Activated CD4-positive, alpha-beta memory T cell treated with anti-CD3 and anti-CD28 coated beads, Interleukin-2, amount 10 ng/mL, durations not matched to agents 7 days and 5 days (primary cell): ENCODE measurements at places on chromosomes 3 and 15. TPM values are rescaled to one million over a fixed set of nuclear protein-coding genes. Genes with fewer than 3 reads are reported as not detected.
A peak's percentile ranks its signal among the peaks of the same experiment; 100 is the strongest.

DNA sequence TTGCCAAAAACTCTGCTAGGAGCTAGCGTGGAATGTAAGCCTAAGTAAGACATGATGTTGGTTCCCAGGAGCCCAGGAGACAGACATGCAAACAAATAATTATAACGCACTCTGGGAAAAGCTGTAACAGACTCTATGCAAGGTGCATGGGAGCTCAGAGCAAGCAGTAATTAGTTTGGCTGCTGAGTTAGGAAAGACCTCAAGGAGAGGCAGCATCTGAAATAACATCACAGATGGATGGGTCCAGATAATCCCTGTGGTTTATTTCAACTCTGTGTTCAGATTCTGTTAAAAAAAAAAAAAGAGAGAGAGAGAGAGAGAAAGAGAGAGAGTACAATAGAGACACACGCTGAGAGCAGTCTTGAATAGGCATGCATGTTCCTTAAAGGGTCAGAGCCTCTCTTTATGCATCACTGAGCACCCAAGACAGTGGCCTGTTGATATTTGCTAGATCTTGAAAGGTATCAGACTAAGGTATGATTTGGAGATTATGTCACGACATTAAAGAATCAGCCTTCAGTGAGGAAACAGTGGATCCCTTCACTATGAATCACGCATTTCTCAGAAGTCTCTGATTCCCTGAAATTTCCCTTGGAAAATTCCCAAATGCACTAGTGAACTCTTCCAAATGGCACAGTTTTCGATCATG is 124.4 kb upstream of the LIPC start:
- no peak for DNase-seq

DNA sequence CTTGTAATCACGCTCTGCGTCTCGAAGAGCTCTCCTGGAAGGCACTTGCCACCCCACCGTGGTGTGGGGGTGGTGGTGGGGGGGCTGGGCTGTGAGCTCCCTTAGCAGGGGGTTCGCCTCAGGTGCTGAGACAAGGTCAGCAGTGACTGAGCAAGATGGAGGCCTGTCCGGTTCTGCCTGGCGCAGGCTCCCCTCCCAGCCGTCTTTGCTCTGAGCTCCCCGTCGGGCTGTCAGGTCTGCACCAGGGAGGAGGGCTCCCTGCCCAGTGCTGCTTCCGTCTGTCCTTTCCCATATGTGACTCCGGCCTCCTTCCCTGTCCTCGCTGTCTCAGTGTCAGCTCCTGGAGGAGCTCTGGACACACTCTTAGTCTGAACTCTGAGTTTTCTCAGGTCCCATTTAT is 80.0 kb downstream of the PLXNA1 start:
- no peak for DNase-seq

GRCh38 chr15:57256939-57257338 is 119.4 kb upstream of the CGNL1 start:
- DNase-seq: no peak

DNA sequence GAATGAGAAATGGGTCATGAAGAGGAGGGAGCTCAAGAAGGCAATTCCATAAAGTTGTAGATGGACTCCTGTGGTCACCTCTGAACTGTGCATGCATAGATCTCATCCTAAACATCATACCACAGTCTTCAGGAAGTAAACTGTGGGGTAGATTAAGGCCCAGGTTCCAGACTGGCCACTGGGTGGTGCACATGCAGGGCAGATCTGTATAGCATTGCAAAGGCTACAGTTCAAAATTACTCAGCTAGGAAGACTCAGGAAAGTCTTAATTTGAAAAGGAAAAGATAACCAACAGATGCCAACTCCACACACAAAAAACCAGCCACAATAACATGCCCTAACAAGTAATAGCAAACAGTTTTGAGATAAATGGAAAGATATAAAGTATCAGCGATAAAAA is 20.3 kb downstream of the KY start:
- peak; percentile 5 for DNase-seq

DNA sequence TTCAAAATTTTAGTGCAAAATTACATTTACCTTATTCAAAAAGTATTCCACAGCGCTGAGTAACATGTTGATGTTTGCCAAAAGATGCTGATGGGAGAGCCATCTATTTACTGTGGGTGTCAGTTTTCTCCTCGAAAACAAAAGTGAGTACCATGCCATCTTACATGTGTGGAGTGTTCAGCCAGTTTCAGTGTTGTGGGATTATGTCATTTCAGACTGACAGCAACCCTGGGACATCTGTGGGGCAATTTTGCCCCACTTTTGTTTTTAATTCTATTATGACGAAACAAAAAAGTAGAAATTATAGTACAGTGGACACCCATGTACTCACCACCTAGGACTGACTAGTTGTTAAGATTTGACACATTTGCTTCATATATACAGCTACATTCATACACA is 19.6 kb downstream of the SLCO3A1 start:
- DNase-seq: no peak

- DNase-seq: no peak
These were observed 447.3 kb upstream of the ARHGEF26 start for GRCh38 chr3:153673853-153674252.

DNA sequence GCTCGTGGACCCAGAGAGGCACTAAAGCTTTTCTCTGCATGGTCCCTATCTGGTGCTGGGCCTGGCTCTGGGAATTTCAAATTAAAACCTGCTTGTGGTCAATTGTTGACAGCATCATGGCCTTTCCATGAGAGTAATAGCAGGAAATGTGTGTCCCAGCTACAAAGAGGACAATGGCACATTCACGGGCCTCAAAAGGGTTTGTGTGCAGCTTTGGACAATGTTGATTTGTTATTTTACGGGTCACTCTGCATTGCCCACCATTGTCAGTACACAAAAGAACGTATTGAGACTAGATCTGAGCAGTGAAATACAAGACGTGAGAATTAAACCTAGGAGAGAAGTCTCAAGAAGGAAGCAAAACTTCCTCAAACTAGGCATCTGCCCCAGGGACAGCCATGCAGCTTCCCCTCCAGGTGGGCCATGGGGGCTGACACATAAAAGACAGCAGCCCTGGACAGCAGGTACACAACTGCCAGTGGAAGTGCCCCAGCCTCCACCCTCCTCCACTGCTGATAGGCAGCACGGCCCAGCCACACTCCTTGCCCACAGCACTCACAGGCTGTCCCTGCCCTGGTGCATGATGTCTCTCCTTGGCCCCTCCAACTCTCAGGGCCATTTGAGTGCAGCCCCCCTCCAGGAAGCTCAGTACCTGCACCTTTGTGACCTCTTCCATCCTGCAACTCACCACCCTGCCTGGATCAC is 15.9 kb upstream of the LTF start:
- DNase-seq: no peak

DNA sequence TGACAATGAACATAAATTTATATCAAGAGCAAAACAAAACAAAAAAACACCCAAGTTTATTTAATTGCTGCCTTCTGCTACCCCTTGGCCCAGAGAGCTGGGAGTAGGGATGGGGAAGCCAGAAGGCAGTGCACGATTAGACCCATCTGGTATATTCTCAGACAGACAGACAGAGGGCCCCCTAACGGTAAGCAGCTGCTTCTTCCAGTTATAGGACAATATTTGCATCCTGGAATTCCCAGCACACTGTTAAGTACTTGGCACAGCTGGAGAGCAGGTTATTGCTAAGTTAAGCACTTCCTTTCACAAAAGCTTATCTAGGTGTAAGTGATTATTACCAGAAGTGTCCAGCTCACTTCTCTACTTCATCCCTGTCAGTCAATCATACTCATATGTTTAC is 39.3 kb downstream of the C2CD4B start:
- no peak for DNase-seq

GRCh38 chr3:47399531-47400270 is 18.9 kb downstream of the PTPN23 start:
- DNase-seq: no peak

GRCh38 chr3:134685929-134686802 is 35.3 kb upstream of the KY start:
- no peak for DNase-seq

DNA sequence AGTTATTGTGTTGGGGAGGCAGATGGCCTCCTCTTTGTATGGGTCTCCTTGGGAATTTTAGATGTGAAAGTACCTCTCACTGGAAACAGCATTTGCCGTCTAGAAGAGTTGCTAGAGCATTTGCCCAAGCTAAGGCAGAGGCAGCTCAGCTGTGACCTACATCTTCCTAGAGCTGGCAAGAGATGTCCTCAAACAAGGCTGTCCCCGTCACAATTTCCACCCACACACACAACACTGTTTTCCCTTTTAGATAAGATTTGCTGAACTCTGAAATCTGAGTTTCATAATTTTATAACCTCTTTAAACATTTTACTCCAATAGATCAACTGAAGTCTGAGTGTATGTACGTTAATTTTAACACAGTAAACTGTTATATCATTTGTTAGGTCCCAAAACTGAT is 352.6 kb downstream of the EPHB1 start:
- no peak for DNase-seq

DNA sequence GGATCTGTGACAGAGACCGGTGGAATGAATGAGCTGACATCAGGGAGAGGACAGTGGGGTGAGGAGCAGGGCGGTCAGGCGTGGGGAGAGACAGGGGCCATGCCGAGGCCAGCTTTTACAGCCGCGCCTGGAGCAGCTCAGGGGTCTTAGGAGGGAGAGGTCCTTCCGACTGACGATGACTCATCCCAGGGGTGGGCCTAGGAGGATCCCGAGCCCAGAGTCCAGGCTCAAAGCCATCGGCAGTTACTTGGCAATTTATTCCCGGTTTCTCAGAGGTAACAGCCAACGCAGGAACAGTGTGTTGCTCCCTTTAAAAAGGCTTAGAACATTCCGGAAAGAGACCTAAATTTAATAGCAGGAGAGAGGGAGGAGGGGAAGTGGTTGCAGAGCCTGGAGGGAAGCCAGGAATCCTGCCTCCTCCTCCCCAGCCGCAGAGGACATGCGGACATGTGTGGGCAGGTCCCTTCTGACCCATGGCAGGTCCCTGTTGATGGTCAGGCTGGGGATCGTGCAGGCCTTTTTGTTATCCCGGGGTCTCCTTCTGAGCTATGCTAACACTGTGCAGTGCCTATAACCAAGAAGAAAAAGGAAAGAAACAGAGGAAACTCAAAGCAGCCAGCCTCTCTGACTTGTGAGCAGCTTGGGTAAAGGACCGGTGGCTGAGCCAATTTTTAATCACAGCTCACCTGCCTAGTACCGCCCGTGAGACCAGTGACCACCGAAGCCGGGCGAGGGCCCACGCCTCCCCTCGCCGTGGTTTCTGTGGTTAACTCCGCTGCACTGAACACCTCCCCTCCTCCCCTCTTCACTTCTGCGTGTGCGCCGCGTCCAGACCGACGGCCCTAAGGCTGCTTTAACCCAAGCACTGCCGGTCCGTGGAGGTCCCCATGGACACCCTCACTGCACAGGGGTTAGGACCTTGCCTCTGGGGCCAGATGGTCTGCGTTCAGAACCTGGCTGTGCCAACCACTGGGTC is 392.4 kb upstream of the PROK2 start:
- DNase-seq: no peak

GRCh38 chr3:46442576-46443530 is 21.9 kb downstream of the LTF start:
- DNase-seq: no peak

- no peak for DNase-seq
These were observed 323.5 kb downstream of the ERC2 start for GRCh38 chr3:56144805-56145204.

DNA sequence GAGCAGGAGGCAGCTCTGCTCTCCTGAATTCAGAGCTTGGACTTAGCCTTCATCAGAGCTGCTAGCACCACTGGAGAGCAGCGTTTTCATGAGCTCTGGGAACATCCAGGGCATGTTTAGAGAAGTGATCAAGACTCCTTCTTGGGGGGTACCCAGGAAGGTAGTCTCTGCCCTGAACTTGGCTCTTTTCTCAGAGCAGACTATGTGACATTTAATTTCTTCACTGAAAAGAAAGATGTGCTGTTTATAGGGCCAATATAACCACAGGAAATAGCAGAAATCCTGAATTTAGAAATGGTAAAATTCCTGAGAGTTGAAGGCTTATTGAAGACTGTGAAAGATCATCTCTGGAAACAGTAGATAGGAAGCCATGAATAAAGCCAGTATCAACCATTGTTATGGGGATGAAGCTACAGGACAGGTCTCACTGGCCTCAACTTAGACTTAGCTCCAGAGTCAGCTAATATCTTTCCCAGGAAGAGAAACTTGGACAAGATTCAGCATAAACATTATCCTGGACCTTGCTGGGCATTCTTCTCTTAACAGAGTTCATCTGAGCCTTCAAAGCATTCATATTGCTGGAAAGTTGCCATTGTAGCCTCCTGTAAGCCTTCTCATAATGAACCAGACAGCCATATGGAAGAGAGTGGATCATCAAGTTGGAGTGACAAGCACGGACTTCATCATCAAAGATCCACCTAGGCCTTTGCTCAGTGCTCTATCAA is 386.6 kb upstream of the THBS1 start:
- DNase-seq: no peak

- no peak for DNase-seq
These were observed 32.7 kb downstream of the ARL14 start for GRCh38 chr3:160709477-160710182.

GRCh38 chr3:193744822-193745684 is 152.0 kb downstream of the OPA1 start:
- no peak for DNase-seq

DNA sequence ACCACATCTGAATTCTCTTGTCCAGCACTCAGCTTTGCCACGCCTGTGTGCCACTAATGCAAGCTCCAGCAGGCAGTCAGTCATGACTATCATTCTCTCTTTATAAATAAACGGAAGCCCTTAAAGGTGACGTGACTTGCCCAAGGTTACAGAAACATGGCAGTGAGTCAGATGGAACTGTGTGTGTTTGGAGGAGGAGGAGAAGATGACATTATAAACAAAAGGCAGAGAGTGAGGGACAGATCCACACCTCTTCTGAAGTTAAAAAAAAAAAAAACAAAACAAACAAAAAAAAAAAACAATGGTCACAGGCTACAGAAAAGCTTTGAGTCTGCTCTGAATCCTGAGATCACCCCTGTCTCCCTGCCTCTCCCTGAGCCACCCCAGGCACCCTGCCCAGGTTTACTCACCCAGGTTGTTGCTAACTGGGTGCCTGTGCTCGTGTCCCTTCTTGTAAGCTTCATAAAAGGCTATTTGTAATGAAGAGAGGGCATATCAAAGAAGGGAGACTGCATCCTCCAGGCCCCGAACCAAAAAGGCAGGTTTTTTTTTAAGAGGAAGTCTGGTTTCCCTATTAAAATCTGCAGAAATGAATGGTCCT is 119.7 kb upstream of the PHLDB2 start:
- DNase-seq: no peak

Gene UBAP1L
- total RNA-seq: 3.0 TPM

Gene PRSS50
- total RNA-seq: not detected

Gene SEMA5B
- 0.30 TPM for total RNA-seq

Gene MBD4
- total RNA-seq: 47.1 TPM

Gene EPHA3
- 0.05 TPM for total RNA-seq

Gene MOBP
- not detected for total RNA-seq

Gene ADAMTS17
- total RNA-seq: 0.38 TPM

Gene DPPA4
- not detected for total RNA-seq

Gene ZNF502
- total RNA-seq: 0.86 TPM

Gene IGSF10
- total RNA-seq: not detected
